ENCODE measurements at places on chromosomes 16 and 17. TPM values are rescaled to one million over a fixed set of nuclear protein-coding genes. Genes with fewer than 3 reads are reported as not detected.

- no peaks in the 10 kb centered on the region for H3K4me1 ChIP-seq
- H3K36me3 ChIP-seq = no peaks in the 10 kb centered on the region
- DNase-seq = no peak
These were observed 47.9 kb upstream of the CPHXL start for GRCh38 chr16:75774197-75774596.

DNA sequence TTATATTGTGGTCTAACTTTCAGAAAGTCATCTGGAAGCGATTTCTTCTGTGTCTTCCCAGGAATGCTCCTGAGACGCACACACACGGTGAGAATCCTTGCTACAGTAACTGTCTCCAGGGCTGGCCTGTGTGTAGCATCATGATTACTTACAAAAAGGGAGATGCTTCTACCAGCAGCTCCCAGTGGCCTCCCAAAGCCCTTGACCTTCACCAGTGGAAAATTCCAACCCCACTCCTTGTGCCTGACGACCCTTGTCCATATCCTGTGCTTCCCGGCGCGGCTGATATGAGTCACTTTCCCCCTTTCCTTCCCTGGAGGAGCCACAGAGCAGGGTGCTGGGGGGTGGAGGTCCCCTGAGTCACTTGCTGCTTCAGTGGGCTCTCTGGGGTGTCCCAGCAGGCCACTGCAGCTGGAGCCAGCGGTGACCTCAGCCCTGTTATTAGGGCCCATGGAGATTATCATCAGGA is 22.1 kb upstream of the NAT9 start:
- no peak overlapping the region for H3K4me3 ChIP-seq
- no peaks in the 10 kb centered on the region for H3K4me1 ChIP-seq
- H3K27ac ChIP-seq = no peak overlapping the region
- H3K27me3 ChIP-seq = no peaks in the 10 kb centered on the region

TNK1 gene
- 5.5 TPM for total RNA-seq

SEZ6L2 gene
- 0.44 TPM for total RNA-seq
